ENCODE measurements at places on chromosomes 4 and X. TPM values are rescaled to one million over a fixed set of nuclear protein-coding genes. Genes with fewer than 3 reads are reported as not detected.

DNA sequence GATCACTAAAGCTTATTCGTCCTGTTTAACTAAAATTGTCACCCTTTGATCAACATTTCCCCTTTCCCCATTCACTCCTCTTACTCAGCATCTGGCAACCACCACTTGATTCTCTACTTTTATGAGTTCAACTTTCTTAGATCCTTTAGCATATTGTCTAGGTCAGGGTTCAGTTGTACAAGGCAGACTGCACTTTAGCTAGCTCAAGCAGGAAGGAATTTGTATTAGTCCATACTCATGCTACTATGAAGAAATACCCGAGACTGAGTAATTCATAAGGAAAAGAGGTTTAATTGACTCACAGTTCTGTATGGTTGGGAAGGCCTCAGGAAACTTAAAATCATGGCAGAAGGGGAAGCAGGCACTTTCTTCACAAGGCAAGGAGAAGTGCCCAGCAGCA is 44.3 kb downstream of the TASL start:
- H3K27ac ChIP-seq = no peak overlapping the region
- H3K36me3 ChIP-seq = no peaks in the 10 kb centered on the region
- H3K4me3 ChIP-seq = no peak overlapping the region
- no peaks in the 10 kb centered on the region for H3K27me3 ChIP-seq
- no peaks in the 10 kb centered on the region for H3K4me1 ChIP-seq

DNA sequence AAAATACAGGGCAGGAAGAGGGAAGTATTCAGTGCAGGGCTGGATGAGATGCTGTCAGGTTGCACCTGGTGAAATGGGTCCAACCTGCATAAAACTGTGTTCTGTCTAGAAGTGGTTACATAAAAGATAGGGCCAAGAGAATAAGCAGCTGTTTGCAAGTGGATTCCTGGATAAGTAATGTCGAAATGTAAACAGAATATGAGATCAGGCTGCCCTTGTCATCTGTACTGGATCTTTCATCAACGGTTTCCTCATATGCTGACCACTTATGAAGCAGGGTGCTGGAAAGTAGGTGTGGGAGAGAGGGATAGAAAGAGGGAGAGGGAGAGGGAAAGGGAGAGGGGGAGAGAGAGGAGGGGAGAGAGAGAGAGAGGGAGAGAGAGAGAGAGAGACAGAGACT is 349.8 kb upstream of the CPEB2 start:
- DNase-seq = no peak
- H3K27me3 ChIP-seq = no peaks in the 10 kb centered on the region
- no peak overlapping the region for H3K27ac ChIP-seq
- H3K36me3 ChIP-seq = no peaks in the 10 kb centered on the region

- no peak overlapping the region for H3K27ac ChIP-seq
- DNase-seq = no peak
- no peaks in the 10 kb centered on the region for H3K27me3 ChIP-seq
- H3K4me3 ChIP-seq = no peak overlapping the region
- no peaks in the 10 kb centered on the region for H3K4me1 ChIP-seq
- H3K36me3 ChIP-seq = no peaks in the 10 kb centered on the region
These were observed 93.2 kb upstream of the ATP8A1 start for GRCh38 chr4:42750091-42750490.

DNA sequence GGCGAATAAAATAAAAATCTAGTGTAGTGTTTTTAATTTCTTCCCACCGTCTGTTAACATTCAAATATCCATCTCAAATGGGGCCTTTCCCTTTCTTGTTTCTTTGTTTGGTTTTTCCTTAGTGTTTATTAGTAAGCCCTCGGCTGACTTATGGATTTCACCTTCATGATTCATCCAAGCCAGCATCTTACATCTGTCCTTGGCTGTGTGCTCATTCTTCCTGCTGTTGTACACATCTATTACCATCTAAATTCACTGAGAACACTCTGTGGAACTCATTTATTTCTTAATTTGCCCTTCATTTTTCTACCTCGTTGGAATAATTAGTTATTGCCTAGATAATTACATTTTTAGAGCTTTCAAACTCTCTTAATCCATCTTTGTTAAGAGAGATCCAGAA is 84.9 kb downstream of the SPCS3 start:
- no peaks in the 10 kb centered on the region for H3K4me1 ChIP-seq
- no peaks in the 10 kb centered on the region for H3K36me3 ChIP-seq
- no peak for DNase-seq
- H3K4me3 ChIP-seq = no peak overlapping the region
- H3K27me3 ChIP-seq = no peaks in the 10 kb centered on the region

DNA sequence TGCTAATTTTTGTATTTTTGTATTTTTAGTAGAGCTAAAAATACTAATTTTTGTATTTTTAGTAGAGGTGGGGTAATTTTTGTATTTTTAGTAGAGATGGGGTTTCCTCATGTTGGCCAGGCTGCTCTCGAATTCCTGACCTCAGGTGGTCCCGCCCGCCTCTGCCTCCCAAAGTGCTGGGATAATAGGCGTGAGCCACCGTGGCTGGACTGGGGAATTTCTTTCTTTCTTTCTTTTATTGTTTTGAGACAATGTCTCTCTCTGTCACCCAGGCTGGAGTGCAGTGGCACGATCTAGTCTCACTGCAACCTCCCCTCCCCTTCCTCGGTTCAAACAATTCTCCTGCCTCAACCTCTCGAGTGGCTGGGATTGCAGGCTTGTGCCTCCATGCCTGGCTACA is 83.0 kb downstream of the FAM193A start:
- no peaks in the 10 kb centered on the region for H3K27me3 ChIP-seq
- no peaks in the 10 kb centered on the region for H3K36me3 ChIP-seq
- no peaks in the 10 kb centered on the region for H3K4me1 ChIP-seq

GRCh38 chrX:71198066-71198465 is 25.0 kb upstream of the GJB1 start:
- H3K27me3 ChIP-seq = no peaks in the 10 kb centered on the region
- H3K27ac ChIP-seq = no peak overlapping the region
- H3K4me3 ChIP-seq = no peak overlapping the region
- DNase-seq = no peak

The SHISA3 gene
- total RNA-seq = 6.9 TPM

The KIF4A gene
- not detected for total RNA-seq

The SLC39A8 gene
- 27.0 TPM for total RNA-seq

The SORBS2 gene
- total RNA-seq = 135 TPM
